ENCODE measurements at places on chromosomes 2 and 18.

DNA sequence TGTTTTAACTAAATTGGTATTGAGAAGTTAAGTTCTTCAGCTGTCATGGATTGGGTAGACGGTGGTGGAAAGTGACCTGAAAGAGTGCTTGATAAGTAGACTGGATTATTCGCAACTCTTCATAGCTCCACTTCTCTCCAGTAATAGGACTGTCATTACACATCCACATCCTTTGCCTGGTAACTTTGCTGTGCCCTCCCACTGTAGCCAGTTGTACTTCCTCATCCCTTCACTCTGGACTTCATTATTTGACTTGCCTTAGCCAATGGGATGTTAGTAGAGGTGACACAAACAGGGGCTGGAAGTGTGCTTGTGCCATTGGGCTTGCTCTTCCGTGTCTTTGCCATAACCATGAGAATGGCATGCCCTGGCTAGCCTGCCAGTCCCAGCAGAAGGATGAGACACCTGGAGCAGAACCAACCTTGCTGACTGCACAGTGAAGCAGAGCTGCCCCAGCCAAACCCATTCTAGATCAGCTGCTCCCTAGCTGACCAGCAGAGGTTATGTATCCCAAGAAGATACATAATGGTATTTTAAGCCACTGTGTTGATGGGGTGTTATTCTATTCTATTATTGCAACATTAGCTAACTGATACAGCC is 16.9 kb downstream of the QPCT start:
- no peaks in the 10 kb centered on the region for H3K27me3 ChIP-seq
- no peak overlapping the region for H3K4me3 ChIP-seq
- H3K27ac ChIP-seq, result no peak overlapping the region

DNA sequence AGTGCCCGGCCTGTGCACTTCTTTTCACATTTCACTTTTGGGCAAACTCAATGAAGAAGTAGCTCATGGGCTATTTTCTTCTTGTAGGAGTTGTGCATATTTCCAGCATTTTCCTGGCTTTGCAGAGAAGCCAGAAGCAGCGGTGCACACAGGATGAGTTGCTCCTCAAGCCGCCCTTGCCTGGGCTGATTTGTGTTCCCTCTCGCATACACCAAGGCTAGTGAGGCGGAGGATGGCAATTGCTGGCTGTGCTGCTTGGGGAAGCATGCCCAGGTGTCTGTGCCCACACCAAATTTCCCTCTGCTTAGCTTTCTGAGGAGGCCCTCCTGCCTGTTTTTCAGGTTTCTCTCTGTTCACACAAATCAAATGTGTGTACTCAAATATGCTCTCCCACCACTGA is 85.4 kb upstream of the TMEM200C start:
- H3K27ac ChIP-seq, result no peak overlapping the region
- no peak for DNase-seq

DNA sequence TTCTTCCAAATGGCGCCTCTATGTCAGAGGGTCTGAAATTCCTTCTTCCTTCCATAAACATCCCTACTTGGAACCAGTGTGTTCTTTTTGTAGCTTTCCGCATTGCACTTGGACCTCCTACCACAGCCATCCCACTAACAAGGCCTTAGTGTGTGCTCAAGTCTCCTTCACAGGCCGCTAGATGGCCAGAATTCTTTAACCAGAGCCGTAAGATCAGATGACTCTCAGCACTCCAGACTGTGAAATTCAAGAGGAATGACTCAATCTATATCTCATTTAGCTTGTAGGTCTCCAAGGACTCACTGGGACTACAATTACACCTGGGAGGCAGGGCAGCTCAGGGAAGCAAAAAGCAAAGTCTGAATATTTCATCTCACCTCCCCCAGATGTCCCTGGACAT is 298.9 kb downstream of the EIPR1 start:
- no peak overlapping the region for H3K4me3 ChIP-seq
- H3K36me3 ChIP-seq, result no peaks in the 10 kb centered on the region
- no peaks in the 10 kb centered on the region for H3K27me3 ChIP-seq
- DNase-seq, result no peak
- H3K4me1 ChIP-seq, result no peaks in the 10 kb centered on the region

DNA sequence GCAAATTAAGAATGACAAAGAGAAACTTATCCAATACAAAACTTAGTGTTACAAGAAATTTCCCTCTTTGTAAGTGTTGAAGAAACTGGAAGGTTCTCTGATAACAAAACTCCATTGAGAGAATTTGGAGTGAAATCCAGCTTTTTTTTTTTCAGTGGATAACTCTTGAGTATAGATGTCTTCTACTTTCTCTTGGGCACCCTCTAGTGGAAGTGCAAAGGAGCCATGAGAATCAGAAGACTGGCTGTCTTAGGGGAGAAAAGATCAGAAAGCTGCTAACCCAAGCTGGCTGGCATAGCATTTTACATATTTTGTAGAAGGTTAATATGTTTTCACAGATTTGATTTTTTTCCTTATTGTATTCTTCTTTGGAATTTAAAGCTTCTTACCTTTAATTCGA is 138.8 kb upstream of the SATB2 start:
- H3K4me3 ChIP-seq, result no peak overlapping the region
- no peak for DNase-seq
- H3K27ac ChIP-seq, result no peak overlapping the region
- H3K36me3 ChIP-seq, result no peaks in the 10 kb centered on the region

DNA sequence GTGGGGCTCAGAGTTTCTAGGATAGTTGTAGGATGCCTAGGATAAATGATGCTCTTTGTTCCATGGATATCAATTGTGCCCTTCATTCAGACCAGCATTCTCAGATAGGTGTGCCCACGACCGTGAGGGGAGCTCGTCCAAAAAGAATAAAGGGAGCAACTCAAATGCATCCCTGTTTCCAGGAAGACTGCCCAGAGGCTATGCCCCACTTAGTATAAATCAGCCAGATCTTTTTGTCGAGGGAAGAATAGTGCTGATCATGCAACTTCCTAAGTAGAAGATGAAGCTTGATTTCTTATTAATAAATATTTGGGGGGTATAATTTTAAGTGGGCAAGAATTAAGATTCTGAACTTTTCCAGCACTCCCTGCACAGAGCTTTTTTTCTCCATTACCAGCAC is 450.2 kb downstream of the ARHGAP15 start:
- no peaks in the 10 kb centered on the region for H3K27me3 ChIP-seq
- H3K4me3 ChIP-seq, result no peak overlapping the region
- no peaks in the 10 kb centered on the region for H3K36me3 ChIP-seq
- no peaks in the 10 kb centered on the region for H3K4me1 ChIP-seq
- no peak for DNase-seq
- H3K27ac ChIP-seq, result no peak overlapping the region

DNA sequence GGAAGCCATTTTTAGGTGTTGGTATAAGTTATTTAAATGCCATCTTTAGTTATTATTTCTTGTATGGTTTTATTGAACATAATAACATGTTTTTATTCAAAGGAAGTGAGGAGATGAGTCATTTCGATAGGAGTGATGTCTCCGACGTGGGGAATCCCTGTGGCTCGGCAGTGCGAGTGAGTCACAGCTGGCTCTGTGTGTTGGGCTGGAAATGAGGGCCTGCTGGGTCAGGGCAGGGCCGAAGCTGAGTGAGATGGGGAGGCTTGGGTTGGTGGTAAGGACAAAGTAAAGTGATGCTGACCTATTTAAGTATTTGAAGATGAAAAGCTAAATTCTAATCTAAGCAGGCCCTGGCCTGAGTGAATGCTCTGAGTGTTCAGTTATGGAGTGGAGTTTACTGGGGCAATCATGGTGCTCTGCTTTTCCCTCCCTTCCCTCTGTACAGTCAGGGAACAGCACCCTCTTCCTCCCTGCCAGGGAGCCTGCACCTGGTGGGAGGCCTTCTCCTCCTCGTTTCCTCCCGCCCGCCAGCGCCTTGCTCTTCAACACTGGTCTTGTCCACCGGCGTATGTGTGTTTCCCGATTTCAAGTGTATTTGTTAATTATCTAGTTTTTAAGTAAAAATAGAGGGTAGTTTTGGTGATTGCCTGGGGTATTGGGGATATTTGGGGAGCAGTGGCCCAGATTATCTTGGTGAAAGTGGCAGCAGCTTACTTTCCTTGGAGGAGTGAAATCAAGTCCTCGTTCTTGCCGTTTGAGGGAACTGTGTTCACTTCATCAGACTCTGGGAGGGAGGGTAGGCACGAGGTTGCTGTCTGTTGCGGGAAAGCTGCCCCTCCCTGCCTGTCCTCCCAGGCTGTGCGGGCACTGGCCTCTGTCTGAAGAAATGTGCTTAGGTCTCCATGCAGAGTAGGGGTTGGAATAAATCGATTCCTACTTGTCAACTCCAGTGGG is 157.0 kb downstream of the LDLRAD4 start:
- no peak overlapping the region for H3K4me3 ChIP-seq
- no peaks in the 10 kb centered on the region for H3K36me3 ChIP-seq
- peak overlapping the region; percentile 91 for H3K27ac ChIP-seq
- peaks cover 81% of the 10 kb centered on the region for H3K4me1 ChIP-seq
- peak; percentile 39 for DNase-seq
- H3K27me3 ChIP-seq, result no peaks in the 10 kb centered on the region

GRCh38 chr2:141523199-141523598 is 607.6 kb downstream of the LRP1B start:
- H3K4me1 ChIP-seq, result no peaks in the 10 kb centered on the region
- H3K27ac ChIP-seq, result no peak overlapping the region
- H3K36me3 ChIP-seq, result no peaks in the 10 kb centered on the region
- H3K27me3 ChIP-seq, result no peaks in the 10 kb centered on the region
- no peak overlapping the region for H3K4me3 ChIP-seq

DNA sequence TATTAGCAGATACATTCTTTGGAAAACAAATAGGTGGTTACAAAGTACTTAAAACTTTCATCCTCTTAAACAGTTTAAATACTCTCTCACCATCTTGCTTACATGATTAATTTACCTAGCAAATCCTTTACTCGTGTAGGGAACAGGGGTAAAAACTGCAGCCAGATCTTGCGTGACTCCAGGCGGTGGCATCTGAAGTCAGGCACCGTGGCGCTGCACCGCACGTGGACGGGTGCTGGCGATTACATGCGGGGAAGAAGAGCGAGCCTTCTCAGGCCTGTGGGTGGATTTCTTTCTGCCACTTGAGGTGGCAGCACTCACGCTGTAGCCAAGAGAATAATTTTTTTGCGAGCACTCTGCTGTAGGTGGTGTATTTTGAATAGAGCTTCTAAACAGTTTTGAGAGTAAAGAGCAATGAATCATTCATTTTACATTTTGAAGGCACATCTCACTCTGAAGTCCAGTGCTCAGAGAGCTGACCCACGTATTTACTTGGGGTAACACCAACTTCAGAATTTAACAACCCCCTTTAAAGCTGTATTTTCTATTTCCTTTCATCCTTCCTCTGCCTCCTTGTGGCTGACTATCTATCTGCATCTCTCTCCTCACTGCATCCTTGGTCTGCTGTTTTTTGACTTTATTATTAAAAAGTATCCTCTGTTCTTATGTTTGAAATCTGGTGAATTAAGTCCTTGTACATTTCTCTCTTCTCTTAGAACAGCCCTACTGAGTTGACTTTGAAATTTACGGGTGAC is 68.9 kb downstream of the EPAS1 start:
- H3K36me3 ChIP-seq, result no peaks in the 10 kb centered on the region
- H3K27ac ChIP-seq, result no peak overlapping the region
- peaks cover 8% of the 10 kb centered on the region for H3K4me1 ChIP-seq
- no peak overlapping the region for H3K4me3 ChIP-seq
- no peak for DNase-seq

DNA sequence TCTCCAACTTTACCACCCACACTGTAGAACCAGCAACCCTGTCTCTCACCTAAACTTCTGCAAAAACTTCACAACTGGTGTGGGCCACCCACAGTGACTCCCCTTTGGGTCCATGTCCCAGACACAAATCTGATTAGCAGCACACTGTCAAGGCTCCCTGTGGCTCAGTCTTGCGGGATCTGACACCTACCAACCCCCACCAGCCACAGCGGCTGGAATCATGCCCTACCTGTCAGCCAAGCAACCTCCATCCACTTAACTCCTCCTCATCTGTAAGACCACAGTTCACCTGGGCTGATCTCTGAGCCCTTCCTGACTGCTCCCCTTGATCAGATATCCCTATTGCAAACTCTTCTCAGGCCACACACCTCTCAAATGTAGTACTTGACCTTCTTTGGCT is 14.6 kb downstream of the TCF4 start:
- H3K27me3 ChIP-seq, result no peaks in the 10 kb centered on the region
- no peak overlapping the region for H3K27ac ChIP-seq
- no peaks in the 10 kb centered on the region for H3K36me3 ChIP-seq
- H3K4me1 ChIP-seq, result no peaks in the 10 kb centered on the region

GRCh38 chr2:141497272-141497671 is 633.5 kb downstream of the LRP1B start:
- no peaks in the 10 kb centered on the region for H3K27me3 ChIP-seq
- no peaks in the 10 kb centered on the region for H3K4me1 ChIP-seq
- H3K27ac ChIP-seq, result no peak overlapping the region
- no peak overlapping the region for H3K4me3 ChIP-seq
- no peak for DNase-seq

GRCh38 chr18:68738564-68738963 is 23.7 kb upstream of the TMX3 start:
- no peaks in the 10 kb centered on the region for H3K36me3 ChIP-seq
- H3K27me3 ChIP-seq, result no peaks in the 10 kb centered on the region
- H3K4me1 ChIP-seq, result no peaks in the 10 kb centered on the region
- no peak overlapping the region for H3K4me3 ChIP-seq
- no peak overlapping the region for H3K27ac ChIP-seq

- no peaks in the 10 kb centered on the region for H3K36me3 ChIP-seq
- peaks cover 2% of the 10 kb centered on the region for H3K27me3 ChIP-seq
- no peak for DNase-seq
- no peaks in the 10 kb centered on the region for H3K4me1 ChIP-seq
- H3K27ac ChIP-seq, result no peak overlapping the region
These were observed 1.1 kb downstream of the COLEC11 start for GRCh38 chr2:3595985-3596384.

DNA sequence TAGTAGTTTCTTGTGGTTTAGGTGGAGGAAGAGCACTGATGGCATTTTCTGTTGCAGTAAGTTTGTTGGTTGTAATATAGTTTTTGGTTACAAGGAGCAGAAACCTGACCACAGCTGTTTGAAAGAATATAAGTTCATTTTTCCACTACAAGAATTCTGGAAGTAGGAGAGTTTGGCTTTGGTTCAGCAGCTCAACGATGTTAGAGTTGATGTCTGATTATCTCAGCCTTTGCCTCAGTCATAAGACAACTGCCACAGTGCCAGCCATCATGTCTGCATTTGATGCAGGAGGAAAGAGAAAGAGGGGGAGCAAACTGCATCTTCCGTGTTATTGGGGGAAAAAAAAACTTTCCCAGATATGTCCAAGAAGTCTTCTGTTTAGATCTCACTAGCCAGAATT is 119.1 kb downstream of the LYPD1 start:
- DNase-seq, result no peak
- H3K27me3 ChIP-seq, result no peaks in the 10 kb centered on the region
- no peak overlapping the region for H3K27ac ChIP-seq
- H3K36me3 ChIP-seq, result no peaks in the 10 kb centered on the region
- H3K4me3 ChIP-seq, result no peak overlapping the region
- H3K4me1 ChIP-seq, result no peaks in the 10 kb centered on the region

DNA sequence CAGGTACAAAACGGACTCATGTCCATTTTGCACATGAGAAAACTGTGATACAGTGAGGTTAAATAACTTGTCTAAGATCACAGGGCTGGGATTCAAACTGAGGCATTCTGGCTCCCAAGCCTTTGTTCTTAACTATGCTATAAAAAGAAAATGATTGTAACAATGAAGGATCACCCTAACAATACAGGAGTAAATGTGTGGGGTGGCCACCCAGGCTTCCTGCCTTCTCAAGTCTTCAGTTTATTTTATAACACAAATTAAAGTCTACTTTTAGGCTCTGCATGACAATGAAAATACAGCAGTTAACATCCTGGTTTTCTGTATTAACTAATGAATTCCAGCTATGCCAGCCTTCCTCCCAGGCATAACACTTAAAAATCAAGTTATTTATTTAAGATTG is 7.6 kb downstream of the WDFY1 start:
- no peak for DNase-seq
- H3K4me1 ChIP-seq, result peaks cover 18% of the 10 kb centered on the region
- H3K27me3 ChIP-seq, result no peaks in the 10 kb centered on the region
- H3K27ac ChIP-seq, result no peak overlapping the region
- H3K4me3 ChIP-seq, result no peak overlapping the region
- H3K36me3 ChIP-seq, result no peaks in the 10 kb centered on the region

All from T-cell (primary cell).